ENCODE measurements at places on chromosomes 5 and 9. TPM values are rescaled to one million over a fixed set of nuclear protein-coding genes. Genes with fewer than 3 reads are reported as not detected.

The WDR31 gene
- total RNA-seq, result 3.6 TPM

The SLU7 gene
- 35.5 TPM for total RNA-seq

The C9orf72 gene
- total RNA-seq, result 13.4 TPM

The TAF11L4 gene
- total RNA-seq, result not detected

The FBXW5 gene
- total RNA-seq, result 167 TPM

The PCDHA3 gene
- 0.28 TPM for total RNA-seq

GRCh38 chr9:135817951-135818717 is 89.2 kb downstream of the CAMSAP1 start:
- DNase-seq, result no peak

- peak; percentile 84 for DNase-seq
These were observed 20.7 kb downstream of the ANKRA2 start for GRCh38 chr5:73544429-73545402.

DNA sequence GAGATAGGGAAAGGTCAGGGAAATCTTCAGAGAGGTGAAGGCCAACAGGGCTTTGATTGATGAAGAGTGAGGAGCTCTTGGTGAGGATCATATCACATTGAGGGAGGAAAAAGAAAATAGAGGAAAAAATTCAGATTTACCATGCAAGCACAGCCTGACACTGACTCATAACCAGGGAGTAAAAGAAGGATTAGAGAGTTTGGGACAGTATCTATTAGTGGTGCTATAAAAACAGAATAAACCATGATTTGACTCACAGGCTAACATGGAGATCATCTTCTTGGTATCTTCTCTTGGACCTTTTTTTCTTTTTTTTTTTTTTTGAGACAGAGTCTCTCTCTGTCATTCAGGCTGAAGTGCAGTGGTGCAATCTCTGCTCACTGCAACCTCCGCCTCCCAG is 44.4 kb downstream of the MUSK start:
- no peak for DNase-seq

- DNase-seq, result no peak
These were observed 14.9 kb upstream of the GFRA3 start for GRCh38 chr5:138289296-138289695.

- DNase-seq, result no peak
These were observed 15.3 kb downstream of the DENND1A start for GRCh38 chr9:123914517-123915196.

DNA sequence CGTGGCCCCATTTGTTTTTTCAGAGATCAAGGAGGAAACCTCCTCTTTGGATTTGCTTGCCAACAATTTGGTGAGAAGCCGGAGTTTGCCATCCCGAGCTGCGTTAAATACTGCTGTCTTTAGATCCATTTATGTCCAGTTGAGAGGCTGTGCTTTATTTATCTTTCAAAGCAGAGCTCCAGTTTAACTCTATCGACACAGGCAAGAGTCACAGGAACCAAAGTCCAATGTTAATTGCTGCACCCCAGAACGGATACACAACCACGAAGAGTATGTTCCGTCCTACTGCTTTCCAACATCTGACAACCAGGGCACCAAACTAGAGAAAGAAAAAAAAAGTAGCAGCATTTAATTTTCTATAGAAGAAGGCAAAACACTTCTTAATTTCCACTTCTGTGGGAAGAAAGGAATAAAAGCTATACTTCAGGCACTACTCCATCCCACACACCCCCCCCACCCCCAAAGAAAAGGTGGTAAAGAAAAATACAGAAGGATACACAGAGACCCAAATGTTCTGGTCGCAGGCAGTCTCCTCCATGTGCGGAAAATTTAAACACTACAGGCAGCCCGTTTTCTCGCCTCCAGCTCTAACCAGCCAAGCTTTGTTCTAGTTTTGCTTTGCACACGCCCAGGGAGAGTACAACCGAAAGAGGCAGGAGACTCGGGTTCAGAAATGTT is 1.1 kb downstream of the FEM1C start:
- DNase-seq, result peak; percentile 29

DNA sequence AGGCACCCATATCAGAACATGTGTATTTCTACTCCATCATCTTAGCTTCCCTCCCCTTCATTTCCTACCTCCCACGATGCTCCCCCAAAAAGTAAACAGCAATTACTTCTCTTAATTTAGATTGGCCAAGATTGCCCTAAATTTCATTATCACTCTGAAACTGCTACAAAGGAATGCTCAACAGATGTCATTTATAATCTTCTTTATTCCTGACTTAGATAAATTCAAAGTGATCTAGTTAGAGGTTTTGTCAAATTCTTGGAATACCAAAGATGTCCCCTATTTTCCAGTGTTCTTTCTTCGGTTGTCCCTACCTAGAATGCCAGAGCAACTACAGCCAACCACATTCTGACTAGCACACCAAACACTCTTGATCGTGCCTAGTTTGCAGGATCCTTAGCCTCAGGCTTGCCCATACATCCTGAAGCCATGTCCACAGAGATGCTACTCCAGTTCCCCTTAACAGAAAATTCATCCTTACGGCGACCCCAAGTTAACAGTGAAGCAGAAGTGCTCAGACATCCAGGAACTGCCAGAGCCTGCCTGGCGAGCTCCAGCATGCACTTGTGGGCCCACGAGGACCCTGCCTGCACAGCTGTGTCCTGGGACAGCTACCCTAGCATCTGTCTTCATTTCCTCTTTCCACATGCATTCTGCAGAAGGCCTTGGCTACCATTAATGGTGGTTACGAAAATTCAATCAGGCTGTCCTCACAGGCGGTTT is 31.6 kb downstream of the DAP start:
- no peak for DNase-seq

- no peak for DNase-seq
These were observed 147.0 kb upstream of the FOXD4L5 start for GRCh38 chr9:65432051-65432450.

DNA sequence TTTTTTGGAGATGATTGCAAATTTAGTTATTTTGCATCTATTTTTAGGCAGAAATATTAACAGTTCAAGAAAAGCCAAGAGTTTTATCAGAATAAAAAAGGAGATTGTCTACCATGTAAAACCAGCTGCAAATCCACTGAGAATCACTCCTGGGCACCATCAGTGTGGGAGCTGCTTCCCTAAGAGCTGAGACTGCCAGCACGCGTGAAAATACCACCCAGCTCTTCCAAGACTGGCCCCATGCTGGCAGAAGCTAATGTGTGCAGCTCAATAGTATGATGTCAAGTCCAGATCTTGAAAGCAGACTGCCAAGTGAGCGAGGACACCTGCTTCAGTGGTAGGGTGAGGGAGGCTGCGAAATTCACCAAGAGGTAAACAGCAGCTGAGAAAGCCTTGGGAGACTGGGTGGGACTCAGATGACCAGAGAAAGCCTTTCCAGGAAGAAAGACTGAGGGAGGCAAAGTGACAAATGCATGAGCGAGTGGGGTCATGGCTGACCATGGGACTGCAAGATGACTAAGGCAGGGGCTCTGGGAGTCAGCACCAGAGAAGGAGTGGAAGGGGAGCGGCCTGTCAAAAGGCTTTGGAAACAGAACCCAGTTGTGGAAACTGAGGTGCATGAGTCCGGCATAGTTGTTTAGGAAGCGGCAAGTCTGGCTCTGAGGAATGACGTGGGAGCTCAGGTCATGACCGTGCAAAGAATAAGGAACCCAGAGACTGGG is 200.9 kb downstream of the GADD45G start:
- DNase-seq, result no peak

- DNase-seq, result no peak
These were observed 11.3 kb downstream of the AHRR start for GRCh38 chr5:332843-333242.

GRCh38 chr9:92385953-92386352 is 18.4 kb downstream of the OGN start:
- no peak for DNase-seq
